ENCODE measurements at places on chromosomes 7 and 10.

DNA sequence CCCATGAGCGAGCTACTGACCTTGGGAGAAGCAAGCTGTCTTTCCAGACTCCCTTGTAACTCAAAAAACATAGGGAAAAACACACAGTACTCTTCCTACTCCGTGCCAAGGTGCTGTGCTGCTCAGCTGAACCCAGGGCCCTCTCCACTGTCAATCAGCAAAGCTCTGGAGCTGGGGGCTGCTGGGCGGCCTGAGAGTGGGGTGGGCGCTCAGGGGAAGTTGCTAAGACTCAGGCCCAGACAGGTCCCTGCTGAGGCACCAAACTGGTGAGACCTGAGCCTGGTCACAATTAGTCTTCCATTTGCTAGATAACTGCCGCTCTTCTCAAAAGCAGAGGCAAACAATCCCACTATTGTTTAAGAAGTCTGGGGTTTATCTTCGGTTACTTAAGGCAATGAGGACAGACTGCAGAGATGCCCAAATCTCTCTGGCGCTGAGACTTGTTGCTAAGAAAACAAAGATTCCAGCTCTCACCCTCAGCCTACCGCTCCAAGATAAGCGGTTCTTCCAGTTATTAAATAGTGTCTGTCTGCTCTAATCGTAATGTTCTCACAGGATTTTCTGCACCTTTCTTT lies 22.0 kb downstream of the STEAP1B start:
- DNase-seq: no peak

- no peak for DNase-seq
Observed at GRCh38 chr7:79406371-79406770, 47.1 kb downstream of the MAGI2 start.

- no peak for DNase-seq
Observed at GRCh38 chr7:29754874-29755490, 51.3 kb upstream of the WIPF3 start.

DNA sequence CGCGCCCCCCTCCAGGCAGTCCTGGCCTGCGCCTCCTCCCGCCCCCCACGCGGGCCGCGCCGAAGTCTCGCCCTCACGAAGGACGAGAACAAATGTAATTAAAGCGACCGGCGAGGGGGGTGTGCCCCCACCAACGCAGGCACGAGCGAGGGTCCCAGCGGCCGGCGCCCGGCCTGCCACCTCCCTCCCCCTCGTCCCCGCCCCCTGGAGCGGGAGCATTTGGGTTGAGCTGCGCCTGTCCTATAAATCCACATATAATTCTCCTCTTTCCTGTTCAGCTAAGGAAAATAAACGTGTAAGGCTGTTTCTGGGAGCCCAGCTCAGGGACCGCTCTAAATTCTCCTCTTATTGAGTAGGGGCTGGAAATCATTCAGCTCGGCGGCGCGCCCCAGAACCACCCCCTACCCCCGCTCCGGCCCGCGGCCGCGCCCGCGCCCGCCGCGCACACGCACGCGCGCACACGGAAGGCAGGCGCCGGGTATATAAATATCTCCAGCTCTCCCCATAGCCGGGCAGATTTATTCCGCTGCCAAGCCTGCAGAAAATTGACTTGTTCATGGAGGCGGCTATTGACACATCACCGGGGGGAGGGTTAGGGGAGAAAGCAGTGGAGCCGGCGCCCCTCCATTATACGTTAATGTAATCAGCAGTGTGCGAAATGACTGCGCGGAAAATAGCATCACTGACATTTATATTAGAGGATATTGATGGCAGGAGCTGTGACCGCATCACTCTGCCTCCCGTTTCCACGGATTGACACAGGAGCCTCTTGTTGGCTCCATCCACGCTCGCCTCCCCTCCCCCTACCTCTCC lies 61.6 kb upstream of the BTRC start:
- DNase-seq: no peak

DNA sequence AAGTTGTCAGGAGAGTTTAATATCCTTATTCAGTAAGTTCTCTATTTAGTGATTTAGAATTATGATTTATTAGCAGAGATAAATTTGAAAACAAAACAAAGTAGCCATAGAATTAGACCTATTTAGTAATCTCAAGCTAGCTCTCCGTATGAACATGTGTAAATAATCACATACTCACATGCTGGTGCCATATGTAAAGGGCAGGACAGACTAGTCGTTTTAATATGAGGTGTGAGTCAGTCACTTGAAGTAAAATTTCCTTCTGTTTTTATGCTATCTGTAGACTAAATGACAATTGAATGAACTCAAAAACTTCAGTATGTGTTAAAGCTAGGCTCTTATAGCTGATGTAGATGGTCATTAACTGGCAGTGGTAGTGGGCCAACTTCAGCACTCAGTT lies 67.1 kb downstream of the WAC start:
- DNase-seq: no peak

GRCh38 chr7:116354171-116354545 lies 143.8 kb downstream of the TES start:
- DNase-seq: no peak

DNA sequence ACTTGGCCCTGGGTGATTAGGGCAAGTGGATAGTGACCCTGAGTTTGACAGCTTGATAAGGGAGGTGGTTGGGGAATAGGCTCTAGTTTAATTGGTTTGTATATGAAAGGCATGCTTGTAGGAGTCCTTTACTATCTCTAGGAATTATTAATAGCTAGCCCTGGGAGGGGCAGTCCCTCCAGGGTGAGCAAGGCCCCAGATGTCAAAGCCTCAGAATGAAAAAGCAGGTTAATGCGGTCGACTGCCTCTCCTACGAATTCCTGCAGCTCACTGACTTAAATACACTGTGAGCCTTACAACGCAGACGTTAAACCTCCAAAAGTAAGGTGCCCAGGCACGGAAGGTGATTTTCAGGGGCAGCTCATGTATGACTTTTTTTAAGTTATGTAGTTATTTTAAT lies 5.2 kb upstream of the BTBD16 start:
- no peak for DNase-seq

- DNase-seq: no peak
Observed at GRCh38 chr7:136887317-136887716, 18.9 kb downstream of the CHRM2 start.

- DNase-seq: no peak
Observed at GRCh38 chr10:22932626-22933370, 4.9 kb downstream of the ARMC3 start.

GRCh38 chr10:120788771-120789170 lies 62.4 kb upstream of the WDR11 start:
- DNase-seq: no peak

DNA sequence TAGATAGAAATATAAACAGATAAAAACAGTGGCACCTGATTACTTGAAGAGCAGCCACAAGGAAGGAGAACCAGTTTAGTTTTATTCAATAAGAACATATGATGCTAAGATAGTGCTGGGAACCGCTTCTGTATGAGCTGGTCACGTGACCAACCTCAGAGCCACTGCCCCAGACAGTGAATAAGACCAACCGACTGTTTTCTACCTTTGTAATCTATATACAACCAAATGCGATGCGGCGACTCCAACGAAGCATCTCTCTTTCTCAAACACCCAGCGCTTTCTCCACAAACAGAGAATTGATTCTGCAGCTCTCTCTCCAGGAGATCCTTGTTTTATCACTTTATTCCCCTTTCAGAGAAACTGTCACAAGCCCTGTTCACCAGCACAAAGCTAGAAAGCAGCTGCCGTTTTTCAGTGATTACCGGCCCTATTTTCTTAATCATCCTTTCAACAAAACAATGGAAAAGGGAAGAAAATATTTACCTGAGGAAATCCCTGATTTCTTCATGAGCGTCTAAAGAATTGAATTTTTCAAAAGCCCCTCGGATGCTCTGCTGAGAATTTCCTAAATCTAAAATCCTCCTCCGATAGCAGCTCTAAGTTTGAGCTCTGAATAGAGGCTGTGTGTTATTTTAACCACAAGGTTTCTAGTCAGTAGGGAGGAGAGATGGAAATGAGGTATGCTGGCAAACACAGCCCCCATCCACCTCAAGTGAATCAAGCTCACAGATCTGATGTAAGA lies 55.7 kb upstream of the JCAD start:
- no peak for DNase-seq

- DNase-seq: no peak
Observed at GRCh38 chr7:149729983-149730801, 43.2 kb downstream of the ZNF467 start.

- no peak for DNase-seq
Observed at GRCh38 chr10:4434516-4435071, 391.4 kb upstream of the AKR1E2 start.

DNA sequence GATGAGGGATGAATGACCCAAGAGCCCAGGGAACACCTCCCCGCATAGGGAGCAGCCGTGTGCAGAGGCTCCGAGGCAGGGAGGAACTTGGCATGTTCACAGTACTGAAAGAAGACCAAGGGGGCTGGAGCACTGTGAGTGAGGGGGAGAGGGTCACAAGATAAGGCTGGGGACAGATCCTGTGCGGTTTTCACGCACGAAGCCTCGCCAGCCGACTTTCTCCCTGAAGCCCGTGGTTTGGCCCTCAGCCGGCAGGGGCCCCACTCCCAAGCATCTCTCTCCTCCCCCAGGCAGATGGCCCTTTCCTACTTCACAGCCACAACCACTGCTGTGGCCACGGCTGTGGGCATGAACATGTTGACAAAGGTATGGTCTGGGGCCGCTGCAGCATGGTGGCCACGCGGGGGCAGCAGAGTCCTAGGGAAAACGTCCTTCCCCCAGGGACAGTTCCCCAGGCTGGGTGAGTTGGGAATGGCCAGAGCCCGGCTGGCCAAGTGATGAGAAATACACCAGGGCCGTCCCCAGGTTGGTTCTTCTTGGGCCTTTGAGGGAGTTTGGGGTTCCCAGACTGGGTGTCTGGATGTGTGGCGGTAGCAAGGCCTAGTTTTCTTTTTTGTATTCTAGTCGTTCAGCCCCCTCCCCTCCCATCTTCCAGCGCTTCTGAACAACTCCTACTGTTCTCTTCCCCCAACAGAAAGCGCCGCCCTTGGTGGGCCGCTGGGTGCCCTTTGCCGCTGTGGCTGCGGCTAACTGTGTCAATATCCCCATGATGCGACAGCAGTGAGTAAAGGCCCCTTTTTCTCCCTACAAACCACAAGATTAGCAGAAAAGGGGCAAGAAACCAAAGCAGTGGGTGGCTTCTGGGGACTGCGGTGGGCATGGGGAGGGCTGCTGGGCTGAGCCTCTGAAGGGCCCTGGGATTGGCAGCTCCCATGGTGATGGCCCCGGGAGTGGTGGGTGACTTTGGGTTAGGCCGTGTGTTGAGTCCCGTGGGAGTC lies 14.4 kb upstream of the WBP1L start:
- DNase-seq: peak; percentile 43

DNA sequence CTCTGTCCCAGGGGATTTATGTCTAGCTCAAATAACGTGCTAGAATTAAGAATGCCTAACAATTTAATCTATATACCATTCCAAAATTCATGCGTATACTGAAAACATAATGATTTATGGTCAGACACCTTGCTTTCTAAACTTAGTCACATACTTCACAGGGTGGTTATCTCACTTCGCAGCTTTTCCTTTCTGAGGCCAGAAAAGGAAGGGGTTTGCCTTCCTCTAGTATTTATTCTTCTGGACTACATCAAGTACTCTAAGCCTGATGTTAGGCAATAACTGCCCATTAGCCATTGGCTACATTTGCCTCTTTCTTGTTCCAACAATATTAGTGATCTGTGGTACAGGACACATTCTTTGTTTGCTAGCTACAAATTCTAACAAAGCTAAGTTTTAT lies 72.6 kb upstream of the FHIP2A start:
- DNase-seq: no peak

DNA sequence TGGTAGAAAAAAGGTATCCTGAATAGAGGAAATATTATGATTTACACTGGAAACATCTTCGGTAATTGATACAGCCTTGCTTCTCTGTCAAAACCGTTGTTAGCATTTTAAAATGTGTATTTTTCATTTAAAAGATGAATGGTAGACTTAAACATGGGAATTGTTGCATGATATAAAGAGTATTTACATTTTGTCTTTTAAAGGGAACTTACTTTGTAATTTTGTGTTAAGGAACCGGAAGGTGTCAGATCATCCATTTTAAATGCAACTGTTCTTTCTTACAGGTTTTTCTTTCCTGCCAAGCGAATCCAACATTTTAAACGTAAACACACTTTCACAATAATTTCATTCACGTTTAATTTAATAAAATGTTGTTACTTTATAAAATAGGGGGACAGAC lies 1.8 kb upstream of the IGF2BP3 start:
- peak; percentile 25 for DNase-seq

- no peak for DNase-seq
Observed at GRCh38 chr10:110744782-110745181, 100.6 kb downstream of the RBM20 start.

DNA sequence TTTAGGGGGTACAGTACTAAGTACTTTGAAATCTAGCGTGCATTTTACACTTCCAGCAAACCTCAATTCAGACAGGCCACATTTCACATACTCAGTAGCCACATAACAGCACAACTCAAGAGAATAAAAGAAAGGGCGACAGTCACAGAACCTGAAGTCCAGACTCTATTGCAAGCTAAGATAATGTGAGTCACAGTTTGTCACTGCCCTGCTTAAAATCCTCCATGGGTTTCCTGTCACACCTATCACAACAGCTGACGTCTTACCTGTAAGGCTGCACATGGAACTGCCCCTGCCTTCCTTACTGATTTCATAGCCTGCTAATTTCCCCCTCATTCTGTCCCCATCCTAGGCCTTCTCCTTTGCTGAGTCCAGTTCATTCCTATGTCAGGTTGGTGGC lies 16.1 kb upstream of the CDK14 start:
- no peak for DNase-seq

- DNase-seq: no peak
Observed at GRCh38 chr10:5829267-5829666, 16.0 kb upstream of the GDI2 start.
